Stimulated activated CD4-positive, alpha-beta T cell treated with anti-CD3 and anti-CD28 coated beads, Interleukin-2, amount 100 ng/mL, for 24 hours (primary cell): ENCODE measurements at places on chromosomes 2 and 18.

DNA sequence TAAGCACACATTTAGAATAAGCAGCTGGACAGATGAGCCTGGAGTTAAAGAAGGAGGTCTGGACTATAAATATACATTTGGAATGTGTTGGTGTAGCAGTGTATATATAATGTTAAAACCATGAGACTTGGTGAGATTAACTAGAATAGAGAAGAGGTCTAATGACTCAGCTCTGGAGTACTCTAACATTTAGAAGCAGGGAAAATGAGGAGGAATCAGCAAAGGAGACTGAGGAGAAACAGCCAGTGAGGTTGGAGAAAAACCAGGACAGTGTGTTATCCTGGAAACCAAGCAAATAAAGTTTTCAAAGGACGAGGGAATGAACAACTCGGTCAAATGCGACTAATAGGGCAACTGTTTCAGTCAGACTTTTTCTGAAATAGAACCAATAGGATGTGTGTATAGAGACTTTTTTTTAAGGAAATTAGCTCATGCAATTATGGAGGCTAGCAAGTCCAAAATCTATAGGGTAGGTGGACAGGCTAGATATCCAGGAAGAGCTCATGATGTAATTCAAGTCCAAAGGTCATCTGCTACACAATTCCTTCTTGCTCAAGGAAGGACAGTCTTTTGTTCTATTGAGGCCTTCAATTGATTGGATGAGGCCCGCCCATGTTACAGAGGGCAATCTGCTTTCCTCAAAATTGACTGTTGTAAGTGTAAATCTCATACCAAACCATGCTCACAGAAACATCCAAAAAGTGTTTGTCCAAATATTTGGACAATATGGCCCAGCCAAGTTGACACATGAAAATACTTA lies 10.8 kb upstream of the SESTD1 start:
- no peak for DNase-seq

GRCh38 chr2:195509551-195509950 lies 147.5 kb upstream of the SLC39A10 start:
- DNase-seq = no peak

- no peak for DNase-seq
These were observed 153.0 kb upstream of the ITGA4 start for GRCh38 chr2:181304011-181304844.

GRCh38 chr2:9378433-9379390 lies 44.6 kb downstream of the ITGB1BP1 start:
- no peak for DNase-seq

GRCh38 chr18:43789234-43790000 lies 512.1 kb upstream of the SYT4 start:
- no peak for DNase-seq

DNA sequence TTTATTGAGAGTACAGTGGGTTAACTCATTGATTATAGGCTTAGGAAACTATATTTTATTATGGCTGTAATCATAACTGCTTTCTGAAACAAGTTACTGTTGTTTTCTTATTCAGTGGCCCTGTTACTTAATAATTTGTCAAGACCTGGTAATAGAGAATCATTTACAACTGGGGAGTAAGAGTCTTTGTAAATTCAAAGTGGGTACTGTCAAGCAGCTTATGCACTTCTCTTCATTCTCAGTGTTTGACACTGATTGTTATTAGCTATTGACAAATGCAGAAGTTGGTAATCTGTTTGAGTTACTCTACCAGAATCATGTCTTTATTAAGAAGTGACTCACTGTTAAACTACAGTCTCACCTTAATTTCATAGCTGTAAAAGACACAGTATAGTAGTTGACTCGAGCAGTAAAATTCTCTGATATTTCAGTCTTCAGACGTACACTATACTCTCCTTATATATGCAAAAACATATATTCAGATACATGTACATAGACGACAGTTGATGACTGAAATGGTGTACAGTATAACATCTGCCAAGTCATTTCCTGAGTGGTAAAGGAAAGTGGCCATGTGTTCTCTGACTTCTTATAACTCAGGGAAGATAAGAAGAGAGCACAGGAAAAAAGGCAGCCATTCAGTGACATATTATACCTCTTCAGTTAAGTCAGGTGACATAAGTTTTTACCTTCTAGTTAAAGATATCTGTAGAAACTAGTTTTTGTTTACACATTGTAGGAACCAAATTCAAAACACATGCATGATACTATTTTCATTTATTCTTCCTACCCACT lies 36.0 kb upstream of the TTC27 start:
- no peak for DNase-seq

DNA sequence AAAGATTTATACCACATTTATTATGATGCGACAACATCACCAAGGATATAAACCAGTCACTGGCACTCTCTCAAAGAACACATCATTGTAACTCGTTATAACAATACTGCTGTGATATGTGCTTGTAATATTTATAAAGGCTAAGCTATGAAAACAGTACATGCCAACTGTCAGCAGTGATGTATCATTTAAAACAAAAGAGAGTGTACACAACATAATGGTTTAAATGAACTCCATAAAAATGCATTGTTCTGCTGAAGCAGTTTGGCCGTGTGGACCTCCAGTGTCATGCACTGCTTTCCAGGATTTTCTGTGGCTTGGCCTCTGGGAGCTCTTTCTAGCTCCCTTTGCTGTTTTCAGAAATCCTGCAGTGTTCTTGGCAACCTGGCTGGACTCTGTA lies 215.6 kb downstream of the MTX2 start:
- DNase-seq = no peak

DNA sequence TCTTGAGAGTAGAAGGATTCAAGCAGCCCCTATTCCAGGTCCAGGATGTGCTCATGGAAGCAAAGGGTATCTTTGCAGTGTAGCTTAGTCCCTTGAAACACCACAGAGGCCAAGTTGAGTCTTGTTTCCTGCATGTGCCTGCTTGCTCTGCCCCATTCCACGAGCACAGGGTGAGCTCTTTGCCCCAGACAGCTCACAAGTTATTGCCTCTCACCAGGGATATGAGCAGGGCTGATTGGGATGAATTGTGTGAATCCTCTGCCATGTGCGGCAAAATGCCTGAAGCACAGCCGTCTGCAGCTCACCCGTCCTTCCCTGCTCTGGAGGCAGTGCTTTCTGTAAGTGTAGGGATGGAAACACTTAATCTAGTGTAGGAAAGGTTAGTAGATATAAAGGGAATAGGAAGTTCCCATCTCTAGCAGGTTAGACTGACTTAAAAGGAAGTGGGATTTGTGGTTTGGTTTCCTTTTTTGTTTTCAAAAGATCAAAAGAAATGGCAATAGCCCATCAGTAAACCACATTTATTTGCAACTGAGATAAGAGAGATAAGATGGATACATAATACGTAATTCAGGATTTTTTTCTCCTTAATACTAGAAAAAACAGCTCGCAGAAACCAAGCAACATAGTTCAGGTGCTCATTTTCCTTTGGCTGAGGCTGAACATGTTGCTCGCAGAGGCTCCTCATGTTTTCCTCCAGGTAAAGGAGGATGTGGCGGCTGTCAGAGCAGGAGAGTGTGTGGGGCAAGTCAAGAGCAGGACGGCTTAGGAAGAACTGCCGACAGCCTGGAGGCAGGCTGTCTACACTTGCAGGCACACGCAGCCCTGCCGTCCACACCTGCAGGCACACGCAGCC lies 41.4 kb downstream of the TMEM182 start:
- peak; percentile 5 for DNase-seq

- DNase-seq = no peak
These were observed 391.3 kb downstream of the SETBP1 start for GRCh38 chr18:45071956-45072355.

GRCh38 chr2:7089898-7090510 lies 172.8 kb downstream of the RNF144A start:
- DNase-seq = no peak

- DNase-seq = peak; percentile 42
These were observed 27.5 kb downstream of the PMAIP1 start for GRCh38 chr18:59927246-59927825.

- DNase-seq = no peak
These were observed 186.9 kb downstream of the ZFP36L2 start for GRCh38 chr2:43039376-43040080.

DNA sequence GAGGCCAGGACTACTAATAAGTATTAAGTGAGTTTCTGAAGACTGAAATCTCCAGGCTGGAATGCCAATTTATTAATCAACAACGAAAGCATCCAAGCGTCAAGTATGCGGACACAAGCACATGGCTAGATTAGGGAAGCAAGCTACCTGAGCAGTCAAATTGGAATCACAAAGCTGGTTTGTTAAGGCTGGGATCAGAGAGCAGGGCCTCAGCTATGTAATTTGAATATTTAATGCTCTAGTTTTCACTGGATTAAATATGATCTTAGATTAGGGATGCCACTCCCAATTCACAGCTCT lies 5.7 kb downstream of the CCL20 start:
- no peak for DNase-seq

- DNase-seq = no peak
These were observed 156.1 kb upstream of the SRD5A2 start for GRCh38 chr2:31736695-31737454.

DNA sequence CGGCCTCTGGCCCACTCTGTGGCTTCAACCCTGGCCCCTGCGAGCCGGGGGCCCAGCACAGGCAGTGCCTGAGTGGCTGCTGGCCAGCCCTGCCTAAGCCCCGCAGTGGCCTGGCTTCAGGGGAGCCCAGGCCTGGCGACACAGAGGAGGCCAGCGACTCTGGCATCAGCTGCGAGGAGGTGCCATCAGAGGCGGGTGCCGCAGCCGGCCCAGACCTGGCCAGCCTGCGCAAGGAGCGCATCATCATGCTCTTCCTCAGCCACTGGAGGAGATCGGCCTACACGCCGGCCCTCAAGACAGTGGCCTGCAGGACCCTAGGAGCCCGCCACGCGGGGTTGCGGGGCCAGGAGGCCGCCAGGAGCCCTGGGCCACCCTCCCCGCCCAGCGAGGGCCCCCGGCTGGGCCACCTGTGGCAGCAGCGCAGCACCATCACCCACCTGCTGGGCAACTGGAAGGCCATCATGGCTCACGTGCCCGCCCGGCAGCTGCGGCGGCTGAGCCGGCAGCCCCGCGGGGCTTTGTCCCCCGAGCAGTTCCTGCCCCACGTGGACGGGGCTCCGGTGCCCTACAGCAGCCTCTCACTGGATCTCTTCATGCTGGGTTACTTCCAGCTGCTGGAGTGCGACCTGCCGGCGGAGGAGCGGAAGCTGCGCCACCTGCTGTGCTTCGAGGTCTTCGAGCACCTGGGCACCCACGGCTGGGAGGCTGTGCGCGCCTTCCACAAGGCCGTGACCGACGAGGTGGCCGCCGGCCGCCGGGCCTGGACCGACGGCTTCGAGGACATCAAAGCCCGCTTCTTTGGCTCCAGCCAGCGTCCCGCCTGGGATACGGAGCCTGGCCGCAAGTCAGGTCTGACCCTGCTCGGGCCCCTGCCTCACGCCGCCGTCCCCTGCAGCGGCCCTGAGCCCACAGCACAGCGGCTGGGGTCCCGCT lies 7.5 kb upstream of the KLHL30 start:
- DNase-seq = no peak

- DNase-seq = peak; percentile 57
These were observed 208.0 kb upstream of the FBXO11 start for GRCh38 chr2:48114256-48114655.

- no peak for DNase-seq
These were observed 5.0 kb downstream of the EMILIN2 start for GRCh38 chr18:2851771-2852170.
